ENCODE measurements at places on chromosomes 5 and 9.

DNA sequence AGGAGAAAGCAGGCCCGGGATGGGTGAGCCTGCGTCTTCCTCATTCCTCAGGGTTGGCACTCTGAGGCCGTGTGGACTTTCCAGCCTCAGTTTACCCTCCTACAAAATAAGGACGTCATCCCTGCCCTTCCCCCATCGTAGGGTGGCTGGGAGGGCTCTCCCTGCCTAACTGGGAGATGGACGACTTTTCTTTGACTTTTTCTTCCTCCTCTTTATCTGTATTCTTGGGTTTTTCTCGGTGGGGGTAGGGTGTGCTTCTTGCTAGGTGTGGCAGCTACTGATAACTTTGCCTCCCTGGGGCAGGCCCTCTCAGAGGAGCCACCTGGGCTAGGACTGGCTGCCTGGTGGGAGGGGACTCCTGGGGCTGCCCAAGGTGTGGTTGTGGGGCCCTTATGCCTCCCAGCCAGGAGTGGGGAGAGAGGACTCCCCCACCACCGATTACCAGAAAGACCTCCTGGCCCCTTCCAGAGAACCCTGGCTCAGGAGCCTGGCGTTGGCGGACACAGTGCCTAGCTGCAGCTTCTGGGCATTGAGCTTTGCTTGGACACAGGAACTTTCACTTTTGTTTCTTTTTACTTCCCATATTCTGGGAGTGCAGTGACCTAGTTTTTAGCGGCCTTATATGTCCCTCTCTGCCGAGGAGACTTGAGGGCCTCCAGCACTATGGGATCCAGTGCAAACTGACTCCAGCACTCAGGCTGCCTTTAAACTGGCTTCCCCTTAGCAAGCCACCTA lies 6.1 kb downstream of the GLIPR2 start:
- DNase-seq = no peak

DNA sequence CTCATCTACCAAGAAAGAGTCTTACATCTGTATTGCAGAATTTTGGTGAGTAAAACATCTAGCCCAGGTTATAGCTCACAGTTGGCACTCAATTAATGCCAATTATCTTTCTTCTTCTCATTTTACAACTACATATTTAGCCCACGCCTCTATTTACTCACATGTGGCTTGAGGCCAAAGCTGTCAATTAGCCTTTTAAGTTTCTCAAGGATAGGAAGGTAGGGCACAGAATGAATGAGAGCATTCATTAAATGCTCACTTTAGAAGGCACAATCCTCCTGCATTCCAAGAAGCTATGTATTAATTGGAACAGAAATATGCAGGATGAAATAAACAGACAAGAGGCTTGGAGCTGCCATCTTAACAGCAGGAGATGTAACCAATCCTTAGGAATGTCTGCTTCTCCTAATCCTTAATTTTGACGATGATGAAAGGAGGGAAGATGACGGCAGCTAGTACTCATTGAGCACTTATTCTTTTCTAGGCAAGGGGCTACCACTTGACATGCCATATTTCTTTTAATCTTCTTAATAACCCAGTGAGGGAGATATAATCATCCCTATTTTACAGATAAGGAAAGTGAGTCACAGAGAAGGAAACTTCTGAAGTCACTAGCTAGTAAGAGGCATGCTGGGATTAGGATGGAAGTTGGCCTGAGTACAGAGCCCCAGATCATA lies 30.8 kb upstream of the PANK3 start:
- DNase-seq = no peak

- DNase-seq = no peak
Measured at GRCh38 chr5:149407323-149408251, 28.5 kb upstream of the IL17B start.

DNA sequence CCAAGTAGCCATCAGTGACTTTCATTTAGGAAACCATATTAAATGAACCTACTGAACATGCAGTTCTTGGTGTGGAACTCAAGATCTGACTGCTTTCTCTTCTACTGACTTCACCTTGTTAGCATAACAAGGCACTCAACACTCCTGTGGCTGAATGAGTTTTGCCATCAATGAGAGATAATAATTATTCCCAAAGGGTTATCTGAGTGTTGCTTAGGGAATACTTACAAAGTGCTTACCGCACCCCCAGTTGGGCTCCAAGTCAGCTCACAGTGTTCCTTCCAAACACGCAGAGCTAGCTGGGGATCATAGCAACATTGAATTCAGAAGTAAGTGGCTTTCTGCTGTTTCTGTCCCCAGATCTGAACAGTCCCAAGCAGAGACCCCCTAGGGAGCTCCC lies 182.9 kb downstream of the SREK1 start:
- no peak for DNase-seq

GRCh38 chr9:76159293-76159926 lies 234.8 kb downstream of the RFK start:
- no peak for DNase-seq

DNA sequence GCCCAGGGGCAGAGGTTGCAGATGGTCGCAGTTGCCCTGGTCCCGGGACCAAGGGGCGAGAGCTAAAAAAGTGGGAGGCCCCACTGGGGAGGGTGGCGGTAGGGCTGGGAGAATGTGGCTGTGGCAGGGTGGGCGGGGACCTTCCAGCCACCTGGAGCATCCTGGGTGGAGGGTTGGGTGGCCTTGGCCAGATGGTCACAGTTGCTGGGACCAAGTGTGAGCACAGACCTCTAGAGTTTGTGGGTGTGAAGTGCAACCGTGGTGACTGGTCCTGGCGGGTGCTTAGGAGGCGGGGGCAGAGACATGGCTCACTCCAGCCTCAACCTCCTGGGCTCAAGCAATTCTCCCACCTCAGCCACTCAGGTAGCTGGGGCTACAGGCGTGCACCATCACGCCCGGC lies 5.7 kb upstream of the TRAF2 start:
- no peak for DNase-seq

DNA sequence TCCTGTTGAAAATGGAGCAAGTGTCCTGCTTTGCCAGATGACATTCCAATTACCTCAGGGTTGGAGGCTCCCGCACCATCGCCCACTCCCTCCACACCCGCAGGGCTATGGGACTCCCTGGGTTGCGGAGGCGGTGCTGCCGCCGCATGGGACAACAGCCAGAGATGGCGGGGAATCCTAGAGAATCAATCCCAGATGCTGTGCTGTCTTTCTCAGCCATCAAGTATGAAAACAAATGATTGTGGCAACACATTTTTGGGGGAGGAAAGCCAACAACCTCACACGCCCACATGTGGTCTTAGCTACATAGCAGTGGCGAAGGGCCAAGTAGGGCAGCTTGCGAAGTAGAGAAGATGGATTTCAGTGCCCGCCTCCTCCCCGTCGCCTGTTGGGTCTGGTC lies 46.7 kb downstream of the IL31RA start:
- DNase-seq = peak; percentile 85

- DNase-seq = no peak
Measured at GRCh38 chr9:74415995-74416394, 81.1 kb upstream of the RORB start.

DNA sequence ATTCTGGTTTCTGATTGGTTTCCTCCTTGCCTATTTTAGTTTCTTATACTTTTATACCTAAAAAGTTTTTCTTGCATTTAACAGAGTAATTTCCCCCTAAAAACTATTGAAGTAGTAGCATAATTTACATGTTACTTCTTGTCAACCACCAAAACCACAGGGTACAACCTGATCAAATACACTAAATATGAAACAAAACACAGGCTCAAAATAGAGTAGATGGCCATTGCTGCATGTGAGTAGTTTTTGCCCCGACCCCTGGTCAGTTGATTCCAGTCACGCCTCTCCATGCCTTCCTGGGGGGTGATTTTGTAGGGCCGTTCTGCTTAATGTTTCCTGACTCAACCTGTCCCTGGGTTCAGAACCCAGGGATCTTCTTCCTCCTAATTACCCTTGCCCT lies 101.8 kb downstream of the TLE4 start:
- DNase-seq = no peak

DNA sequence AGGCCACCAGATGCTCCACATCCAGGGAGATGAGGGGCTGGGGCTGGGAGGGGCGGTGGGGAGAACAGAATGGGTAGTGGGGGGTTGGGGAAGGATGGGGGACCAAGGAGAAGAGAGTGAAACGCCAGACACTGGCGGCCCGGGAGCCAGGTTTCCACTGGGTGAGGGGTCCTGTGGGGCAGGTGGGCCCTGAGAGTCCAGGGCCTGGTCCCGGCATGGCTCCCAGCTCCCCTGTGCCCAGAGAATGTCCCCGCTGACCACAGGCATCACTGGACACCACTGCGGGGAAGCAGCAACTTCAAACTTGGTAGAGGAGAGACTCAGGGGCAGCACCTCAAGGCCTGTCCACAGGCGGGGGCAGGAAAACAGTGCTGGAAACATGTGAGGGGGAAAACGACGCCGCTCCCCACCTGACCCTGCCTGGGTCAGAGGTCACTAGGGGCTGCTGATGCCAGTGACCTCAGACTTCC lies 13.2 kb downstream of the NINJ1 start:
- no peak for DNase-seq

GRCh38 chr5:176420972-176421544 lies 4.7 kb upstream of the CLTB start:
- no peak for DNase-seq

- peak; percentile 97 for DNase-seq
Measured at GRCh38 chr5:157390551-157391297, 69.3 kb upstream of the NIPAL4 start.

DNA sequence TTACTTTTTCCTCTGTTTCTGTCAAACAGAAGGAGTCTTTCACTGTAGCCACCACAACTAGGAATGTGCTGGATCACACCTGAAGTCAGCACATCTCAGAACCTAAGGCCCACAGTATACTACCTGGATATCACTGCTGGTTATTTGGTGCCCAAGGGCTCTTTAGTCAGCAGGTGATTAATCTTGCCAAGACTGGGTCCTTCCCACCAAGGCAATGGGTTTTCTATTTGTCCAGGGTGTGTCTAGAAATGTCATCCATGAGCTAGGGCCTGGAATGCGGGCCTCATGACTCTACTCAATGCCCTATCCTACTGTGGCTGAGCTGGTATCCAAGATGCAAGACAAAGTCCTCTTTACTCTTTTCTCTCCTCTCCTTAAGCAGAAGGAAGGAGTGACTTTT lies 9.8 kb upstream of the PCDHAC1 start:
- DNase-seq = no peak

DNA sequence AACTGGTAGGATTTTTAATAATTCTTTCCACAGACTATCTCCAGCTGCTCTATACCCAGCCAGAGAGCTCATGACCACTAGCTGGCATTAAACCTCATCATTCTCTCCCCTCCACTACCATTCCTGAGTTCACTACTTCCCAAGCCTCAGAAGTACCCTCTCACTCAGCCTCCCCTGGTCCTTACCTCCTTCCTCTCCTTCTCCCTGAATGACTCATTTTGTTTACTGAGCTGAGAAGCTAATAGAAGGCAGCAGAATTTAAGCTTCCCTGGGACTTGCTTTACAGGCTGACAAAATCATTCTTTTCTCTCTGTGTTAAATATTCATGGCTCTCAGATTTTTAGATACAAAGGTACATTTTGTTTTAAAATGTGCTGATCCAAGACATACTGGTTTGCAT lies 305.4 kb downstream of the TLR4 start:
- DNase-seq = no peak

DNA sequence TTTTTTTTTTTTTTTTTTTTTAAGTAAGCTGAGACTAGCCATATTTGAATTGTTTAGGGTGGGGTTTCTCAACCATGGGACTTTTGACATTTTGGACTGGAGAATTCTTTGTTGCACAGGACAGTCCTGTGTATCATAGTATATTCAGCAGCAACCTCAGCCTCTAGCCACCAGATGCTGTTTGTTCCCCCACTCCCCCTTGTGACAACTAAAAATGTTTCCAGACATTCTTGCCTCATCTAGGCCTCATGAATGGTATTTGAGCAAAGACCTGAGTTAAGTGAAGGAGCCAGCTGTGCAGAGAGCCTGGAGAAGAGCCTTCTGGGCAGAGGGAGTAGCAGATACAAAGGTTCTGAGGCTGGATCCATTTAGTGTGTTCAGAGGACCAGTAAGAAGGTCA lies 155.9 kb downstream of the SGCD start:
- no peak for DNase-seq

DNA sequence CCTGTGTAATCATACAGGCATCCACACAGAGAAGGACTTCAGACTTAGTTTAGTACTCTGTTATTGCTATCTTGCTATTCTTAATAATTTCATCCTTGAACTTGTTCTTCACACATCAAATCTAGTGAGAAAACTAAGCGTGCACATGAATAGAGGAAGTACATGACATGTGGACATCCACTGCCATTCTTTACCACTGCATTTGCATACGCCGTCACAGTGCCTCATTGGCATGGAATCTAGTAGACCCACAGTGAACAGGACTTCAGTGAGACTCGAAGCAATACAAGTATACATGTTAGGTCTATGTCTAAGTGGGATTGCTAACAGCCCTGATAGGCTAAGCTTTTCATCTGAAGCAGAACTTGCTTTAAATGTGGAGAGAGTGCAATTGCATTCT lies 592.1 kb downstream of the TLE4 start:
- no peak for DNase-seq

DNA sequence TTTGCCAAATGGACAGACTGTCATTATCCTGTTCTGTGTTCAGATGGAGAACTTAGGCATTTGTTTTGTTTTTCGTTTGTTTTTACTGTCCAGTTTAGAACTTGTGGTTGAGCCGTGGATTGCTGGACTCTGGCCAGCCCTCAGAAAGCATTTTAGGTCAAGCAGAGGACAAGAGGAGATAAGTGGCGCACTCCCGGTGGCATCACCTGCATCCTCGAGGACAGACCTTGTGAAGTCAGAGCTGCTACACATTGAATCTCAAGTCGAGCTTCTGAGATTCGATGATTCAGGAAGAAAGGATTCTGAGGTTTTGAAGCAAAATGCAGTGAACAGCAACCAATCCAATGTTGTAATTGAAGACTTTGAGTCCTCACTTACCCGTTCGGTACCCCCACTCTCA lies 8.9 kb downstream of the MTRR start:
- DNase-seq = no peak

GRCh38 chr9:135705376-135705775 lies 3.4 kb downstream of the KCNT1 start:
- no peak for DNase-seq

DNA sequence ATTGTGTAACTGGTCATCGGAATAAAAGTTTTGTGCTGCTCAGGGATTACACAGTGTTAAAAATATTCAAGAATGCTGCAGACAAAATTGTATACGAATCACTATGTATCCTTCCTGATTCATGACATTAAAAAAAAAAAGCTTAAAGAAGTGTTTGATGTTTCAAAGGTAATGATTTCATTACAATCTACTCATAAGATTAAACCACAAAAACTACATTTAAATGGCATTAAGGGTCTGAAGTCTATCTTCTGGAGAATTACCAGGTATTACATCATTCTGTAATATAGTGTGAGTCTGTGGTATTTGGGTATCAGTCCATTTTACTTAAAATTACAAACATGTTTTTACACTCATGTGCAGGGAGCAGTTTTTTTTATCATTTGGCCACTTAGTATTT lies 324.4 kb downstream of the NDUFS4 start:
- no peak for DNase-seq

DNA sequence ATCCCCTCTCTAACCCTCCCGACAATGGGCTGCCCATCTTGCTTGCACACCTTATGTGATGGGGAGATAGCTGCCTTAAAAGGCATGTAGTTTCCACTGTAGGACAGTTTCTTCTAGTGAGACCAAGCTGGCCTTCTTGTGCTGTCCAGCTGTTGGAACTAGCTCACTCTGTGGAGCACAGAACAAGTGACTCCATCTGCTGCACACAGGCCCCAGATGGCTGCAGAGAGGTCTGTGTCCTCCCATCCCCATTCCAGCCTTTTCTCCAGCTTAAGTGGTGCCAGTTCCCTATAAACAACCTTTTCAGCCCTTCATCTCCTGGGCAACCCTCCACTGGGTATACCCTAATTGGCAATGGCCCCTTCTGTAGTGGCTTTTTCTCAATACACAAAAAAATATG lies 18.7 kb upstream of the PSD2 start:
- no peak for DNase-seq
